ENCODE measurements at places on chromosomes 1 and 21.

DNA sequence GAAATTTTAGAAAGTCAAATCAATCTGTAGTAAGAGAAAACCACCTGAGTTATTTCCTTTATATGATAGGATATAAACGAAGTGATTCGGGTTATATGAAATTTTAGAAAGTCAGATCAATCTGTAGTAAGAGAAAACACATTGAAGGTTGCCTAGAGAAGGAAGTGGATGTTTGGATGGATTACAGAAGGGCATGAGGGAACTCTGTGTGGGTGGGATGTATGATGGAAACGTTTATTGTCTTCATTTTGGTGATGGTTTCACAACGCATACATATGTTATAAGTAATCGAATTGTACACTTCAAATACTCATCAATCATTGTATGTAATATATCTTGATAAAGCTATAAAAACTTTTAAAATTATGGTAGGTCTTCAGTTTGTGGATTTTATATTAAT, 5.1 kb downstream of the CR1 start:
- DNase-seq: no peak

DNA sequence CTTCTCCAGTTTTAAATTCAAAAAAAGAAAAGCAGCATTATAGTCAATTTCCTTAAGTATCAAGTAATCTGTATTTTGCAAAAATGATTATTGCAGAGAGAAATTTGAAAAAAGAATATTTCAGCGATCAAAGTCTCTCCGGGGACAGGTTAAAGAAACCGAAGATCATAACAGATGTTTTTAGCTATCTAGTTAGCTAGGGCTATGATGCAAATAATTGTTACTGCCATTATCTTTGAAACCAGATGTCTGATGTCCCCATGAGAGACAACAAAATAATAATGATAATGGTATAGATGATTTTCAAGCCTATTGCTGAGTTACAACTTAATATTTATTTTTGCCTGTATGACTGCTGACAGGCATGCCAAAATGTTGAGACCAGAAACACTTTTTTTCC, 1326.0 kb downstream of the PLA2G4A start:
- no peak for DNase-seq

DNA sequence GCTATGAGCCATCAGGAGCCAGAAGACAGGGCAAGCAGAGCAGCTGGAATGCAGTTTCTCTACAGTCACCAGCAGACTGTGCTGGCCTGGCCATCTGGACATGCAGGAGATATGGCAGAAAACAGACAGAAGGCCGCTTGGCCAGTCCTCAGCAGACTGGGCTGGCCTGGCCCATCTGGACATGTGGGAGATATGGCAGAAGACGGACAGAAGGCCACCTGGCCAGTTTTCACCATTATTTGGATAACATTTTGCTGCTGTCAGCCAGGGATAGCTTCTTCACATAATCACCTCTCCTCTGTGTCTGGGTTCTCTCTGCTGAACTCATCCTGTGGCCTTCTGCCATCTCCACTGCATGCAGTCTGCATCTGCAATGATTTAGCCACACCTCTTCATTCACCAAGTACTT, 25.0 kb upstream of the CACYBP start:
- DNase-seq: no peak

GRCh38 chr1:211734791-211735190, 59.4 kb upstream of the NEK2 start:
- DNase-seq: no peak

DNA sequence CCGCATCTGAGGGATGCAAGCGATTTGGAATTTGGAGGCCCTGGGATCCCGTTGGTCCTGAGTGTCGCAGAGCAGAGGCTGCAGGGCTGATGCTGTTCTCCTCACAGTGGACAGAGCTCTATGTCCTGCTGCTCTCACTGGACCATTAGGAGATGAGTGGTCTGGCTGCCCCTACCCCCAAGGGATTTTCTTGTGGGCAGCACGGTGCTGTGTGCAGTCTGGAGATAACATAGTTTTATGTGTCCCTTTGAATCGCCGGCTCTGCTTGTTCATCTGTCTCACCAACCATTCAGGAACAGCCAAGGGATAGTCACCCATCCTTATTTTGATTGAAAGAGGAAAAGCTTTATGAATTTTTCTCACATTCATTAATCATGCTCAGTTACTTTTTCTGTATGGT, 49.9 kb downstream of the CHRM3 start:
- no peak for DNase-seq

DNA sequence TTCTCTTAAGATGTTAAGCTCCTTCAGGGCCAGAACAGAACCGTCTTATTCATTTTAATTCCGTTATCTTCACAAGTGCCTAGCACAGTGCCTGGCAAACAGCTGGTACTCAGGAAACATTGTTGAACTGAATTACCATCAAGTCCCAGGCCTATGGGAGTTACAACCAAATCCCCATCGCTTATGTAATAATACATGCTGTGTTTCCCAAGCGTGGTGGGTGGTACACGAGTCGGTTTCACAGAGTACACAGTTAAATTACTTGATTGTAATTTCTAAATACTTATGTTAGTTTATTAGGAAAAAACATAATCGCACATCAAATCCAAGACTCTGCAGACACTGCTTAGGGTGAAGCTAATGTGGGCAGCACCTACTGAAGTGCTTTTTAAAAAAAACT, 1.0 kb downstream of the ANGEL2 start:
- DNase-seq: peak; percentile 3

- DNase-seq: no peak
Measured at GRCh38 chr1:25688390-25689119, 72.0 kb downstream of the MAN1C1 start.

DNA sequence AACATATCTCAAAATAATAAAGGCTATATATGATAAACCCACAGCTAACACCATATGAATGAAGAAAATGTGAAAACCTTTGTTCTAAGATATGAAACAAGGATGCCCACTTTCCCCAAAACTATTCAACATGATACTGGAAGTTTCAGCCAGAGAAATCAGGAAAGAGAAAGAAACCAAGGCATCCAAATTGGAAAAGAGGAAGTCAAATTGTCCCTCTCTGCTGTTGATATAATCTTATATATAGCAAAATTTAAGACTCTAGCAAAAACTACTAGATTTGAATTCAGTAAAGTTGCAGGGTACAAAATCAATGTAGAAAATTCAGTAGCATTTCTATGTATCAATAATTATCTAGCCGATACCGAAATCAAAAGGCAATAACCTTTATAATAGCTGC, 4.3 kb upstream of the OR10Z1 start:
- DNase-seq: no peak

GRCh38 chr1:8294170-8294697, 23.7 kb upstream of the SLC45A1 start:
- DNase-seq: no peak

DNA sequence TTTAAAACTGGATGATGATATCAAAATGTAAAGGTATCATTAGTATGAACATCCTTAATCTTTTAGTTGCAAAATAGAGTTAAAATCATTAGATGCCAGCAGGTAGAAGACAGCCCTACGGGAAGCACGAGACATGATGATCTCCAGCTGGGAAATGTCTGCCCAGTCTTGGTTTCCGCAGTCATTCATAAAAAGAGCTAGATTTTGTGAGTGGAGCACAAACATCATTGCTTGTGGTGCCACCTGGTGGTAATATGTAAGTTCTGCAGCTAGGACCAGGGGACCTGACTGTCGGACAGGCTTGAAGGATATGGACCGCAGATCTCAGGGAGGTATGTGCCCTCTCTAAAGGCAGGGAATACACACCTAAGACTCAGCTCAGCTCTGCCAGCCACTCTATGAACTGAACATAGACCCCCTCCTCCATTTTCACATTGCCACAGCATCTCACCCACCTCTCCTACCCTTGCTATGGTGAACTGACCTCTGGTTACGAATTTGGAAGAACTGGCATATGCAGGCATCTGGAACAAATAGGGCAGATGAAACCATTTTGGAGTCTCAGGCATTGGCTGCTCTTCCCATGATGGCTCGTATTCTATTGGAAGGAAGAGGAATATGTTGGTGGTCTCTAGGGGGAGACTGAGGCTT, 9.2 kb downstream of the FCMR start:
- DNase-seq: peak; percentile 84

DNA sequence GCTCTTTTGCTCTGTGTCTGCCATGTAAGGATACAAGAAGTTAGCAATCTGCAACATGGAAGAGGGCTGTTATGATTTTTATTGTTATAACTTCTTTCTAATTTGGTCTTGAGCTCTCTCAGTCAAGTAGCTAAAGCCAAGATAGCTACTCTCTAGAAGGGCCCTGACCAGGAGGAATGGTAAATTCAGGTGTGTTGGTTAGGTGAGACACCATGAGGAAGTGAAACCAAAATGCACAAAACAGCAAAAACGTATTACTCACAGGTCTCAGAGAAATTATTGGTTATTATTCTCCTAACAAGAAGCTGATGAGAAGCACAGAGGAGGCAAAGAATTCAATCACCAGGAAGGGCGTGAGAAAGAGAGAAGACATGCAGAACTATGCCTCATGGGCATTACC, 51.8 kb upstream of the INSL5 start:
- no peak for DNase-seq

- DNase-seq: no peak
Measured at GRCh38 chr1:225021037-225021436, 91.6 kb downstream of the DNAH14 start.

DNA sequence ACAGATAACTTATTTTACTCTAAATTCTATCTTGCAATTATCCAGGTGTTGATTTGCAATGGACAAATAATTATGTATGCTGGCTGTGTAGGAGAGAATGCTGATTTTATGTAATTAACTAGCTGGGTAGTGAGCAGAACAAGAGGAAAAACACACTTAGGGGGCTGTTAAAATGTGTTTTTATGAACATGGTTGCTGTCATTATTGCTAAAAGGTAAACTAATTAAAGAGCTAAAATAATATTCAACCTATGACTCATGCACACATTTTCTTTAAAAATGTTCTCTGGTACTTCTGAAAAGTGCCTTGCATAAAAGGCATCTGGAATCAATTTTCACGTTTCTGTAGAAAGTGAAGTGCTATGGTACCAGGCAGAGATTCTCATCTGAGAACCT, 192.8 kb upstream of the C8B start:
- no peak for DNase-seq
